ENCODE measurements at places on chromosomes 1 and 21.

- no peak for DNase-seq
Measured at GRCh38 chr1:212139526-212140135, 104.1 kb downstream of the DTL start.

GRCh38 chr1:202112859-202113689, 9.6 kb upstream of the GPR37L1 start:
- no peak for DNase-seq

- no peak for DNase-seq
Measured at GRCh38 chr1:158932171-158932570, 819 bp downstream of the PYHIN1 start.

DNA sequence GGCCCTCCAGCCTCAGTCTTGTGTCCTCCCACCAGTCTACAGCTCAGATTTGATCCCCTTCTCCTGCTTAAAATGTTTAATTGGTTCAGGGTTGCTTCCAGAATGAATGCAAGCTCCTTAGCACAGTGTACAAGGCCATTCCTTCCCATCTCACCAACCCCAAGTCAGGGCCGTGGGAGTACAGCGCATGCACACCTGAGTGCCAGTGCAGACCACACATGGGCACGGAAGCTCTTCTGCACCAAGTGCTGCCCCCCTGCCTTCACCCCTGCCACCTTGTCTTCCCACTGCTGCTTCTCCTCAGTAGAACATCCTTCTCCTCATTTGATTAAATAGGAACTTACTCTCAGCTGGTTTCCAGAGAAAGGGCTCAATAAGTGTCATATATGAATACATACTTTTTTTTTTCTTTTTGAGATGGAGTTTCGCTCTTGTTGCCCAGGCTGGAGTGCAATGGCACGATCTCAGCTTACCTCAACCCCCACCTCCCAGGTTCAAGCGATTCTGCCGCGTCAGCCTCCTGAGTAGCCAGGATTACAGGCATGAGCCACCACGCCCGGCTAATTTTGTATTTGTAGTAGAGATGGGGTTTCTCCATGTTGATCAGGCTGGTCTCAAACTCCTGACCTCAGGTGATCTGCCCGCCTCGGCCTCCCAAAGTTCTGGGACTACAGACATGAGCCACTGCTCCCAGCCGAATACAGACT, 9.3 kb downstream of the PMF1 start:
- DNase-seq, result no peak

DNA sequence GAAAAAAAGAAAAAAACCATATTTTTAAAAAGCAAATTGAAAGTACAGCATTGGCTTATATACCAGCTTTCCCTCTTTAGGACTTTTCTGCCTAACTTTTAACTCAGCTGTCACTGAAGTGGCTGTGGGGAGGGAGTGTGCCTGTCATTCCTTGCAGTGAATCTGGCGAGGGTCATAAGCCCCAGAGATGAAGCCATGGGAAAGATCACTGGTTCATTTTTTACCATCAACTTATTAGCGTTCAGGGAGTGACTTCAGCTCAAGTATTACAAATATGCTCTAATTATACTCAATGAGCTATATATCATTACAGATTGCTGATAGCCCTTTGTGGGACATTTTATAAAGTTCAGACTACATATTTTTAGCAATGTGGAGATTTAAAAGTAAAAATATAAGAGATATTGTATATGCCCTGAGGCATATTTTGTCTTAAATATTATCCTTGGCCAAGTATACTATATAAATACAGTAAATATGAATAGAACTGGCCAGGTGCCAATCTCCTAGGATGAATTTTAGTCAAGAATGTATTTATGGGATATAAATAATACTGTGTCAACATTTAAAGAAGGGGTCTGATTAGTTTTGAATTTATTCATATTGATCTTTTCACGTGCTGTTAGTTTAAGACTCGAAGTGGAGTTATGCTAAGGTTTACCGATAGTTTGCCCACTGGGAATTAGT, 4.4 kb downstream of the TGFB2 start:
- no peak for DNase-seq

GRCh38 chr1:154791292-154792166, 78.6 kb downstream of the KCNN3 start:
- DNase-seq, result no peak

- DNase-seq, result no peak
Measured at GRCh38 chr1:183632114-183632513, 3.5 kb downstream of the ARPC5 start.

GRCh38 chr1:183633676-183634343, 1.8 kb downstream of the ARPC5 start:
- DNase-seq, result peak; percentile 16

DNA sequence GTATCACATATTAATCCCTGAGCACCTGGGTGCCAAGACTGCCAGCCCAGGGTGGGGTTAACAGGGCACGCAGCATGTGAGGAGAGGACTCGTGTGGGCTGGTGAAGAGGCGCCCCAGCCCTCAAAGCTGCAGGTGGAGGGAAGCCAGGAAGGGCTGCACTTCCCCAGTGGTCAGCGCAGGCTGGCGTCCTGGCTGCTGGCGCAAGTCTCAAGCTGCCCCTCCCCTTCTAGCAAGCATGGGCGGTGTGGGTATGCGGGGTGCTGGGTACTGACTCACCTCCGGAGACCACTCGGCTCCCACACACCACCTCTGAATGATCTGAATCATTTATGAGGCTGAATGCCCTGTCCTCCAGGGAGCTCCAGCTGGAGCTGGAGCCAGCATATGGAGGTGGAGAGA, 44.0 kb downstream of the EIF2D start:
- DNase-seq, result no peak

DNA sequence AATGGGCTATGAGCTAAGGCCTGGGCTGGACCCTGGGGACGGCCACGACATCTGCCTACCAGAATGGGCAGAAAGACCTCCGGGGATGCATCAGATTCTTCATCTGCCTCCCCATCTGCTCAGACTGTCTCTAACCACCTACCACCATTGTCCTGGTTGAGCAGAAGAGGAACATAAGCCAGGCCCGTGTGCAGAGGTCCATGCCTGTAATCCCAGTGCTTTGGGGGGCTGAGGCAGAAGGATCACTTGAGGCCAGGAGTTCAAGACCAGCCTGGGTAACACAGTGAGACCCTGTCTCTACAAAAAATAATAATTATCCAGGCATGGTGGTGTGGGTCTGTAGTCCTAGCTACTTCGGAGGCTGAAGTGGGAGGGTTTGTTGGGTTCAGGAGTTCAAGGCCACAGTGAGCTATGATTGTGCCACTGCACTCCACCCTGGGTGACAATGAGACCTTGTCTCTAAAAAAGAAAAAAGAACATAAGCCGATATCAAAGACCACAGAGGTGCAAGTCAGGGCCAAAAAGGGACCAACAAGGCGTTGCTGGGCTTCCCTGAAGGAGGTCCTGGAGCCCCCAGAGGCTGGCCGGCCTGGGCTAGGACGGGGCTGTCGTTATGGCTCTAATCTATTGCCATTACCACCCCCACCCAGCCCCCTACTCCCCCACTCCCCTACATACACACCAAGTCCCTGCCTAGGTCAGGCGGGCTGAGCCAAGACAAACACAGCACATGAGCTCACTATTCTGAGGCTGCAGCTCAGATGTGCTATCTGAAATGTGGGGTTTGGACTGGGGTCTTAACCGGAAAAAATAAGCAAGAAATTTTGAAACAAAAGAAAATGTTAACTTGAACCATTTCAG, 239.2 kb upstream of the RAB4A start:
- DNase-seq, result no peak

GRCh38 chr21:23374155-23374554, 2233.1 kb downstream of the MRPL39 start:
- no peak for DNase-seq

- no peak for DNase-seq
Measured at GRCh38 chr1:211915924-211916323, 85.4 kb upstream of the LPGAT1 start.

DNA sequence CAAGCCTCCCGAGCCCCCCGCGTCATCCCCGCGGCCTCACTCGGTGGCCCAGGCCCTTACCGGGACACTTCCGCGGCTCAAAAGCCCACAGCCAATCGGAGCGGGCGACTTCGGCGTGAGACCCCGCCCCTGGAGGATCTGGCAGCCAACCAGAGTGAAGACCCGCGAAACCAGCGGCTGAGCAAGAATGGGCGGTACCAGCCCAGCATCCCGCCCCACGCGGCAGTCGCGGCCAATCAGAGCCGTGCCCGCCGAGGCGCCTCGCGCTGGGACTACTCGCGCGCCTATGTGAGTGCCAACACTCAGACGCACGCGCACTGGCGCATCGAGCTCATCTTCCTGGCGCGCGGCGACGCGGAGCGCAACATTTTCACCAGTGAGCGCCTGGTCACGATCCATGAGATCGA, 22.5 kb downstream of the DISP3 start:
- DNase-seq, result no peak

GRCh38 chr1:167620002-167620401, 10.0 kb upstream of the RCSD1 start:
- DNase-seq, result no peak

DNA sequence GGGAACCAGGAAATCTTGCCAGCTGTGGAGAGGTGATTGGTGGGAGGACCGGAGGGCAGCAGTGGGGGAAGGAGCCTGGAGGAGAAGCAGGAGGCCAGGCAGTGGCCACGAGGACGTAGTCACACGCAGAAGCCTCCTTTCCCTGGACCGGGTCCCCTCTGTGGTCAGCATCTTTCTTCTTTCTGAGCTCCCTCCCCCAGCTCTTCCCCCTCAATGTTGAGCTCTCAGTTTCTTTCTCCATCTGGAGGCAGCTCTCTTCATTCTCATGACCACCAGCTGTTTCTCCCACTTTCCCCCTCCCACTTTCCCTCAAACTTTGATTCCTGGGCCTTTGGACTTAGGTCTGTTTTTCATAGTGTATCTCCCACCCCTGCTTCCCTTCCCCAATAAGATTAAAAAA, 18.3 kb downstream of the KIRREL1 start:
- DNase-seq, result no peak

DNA sequence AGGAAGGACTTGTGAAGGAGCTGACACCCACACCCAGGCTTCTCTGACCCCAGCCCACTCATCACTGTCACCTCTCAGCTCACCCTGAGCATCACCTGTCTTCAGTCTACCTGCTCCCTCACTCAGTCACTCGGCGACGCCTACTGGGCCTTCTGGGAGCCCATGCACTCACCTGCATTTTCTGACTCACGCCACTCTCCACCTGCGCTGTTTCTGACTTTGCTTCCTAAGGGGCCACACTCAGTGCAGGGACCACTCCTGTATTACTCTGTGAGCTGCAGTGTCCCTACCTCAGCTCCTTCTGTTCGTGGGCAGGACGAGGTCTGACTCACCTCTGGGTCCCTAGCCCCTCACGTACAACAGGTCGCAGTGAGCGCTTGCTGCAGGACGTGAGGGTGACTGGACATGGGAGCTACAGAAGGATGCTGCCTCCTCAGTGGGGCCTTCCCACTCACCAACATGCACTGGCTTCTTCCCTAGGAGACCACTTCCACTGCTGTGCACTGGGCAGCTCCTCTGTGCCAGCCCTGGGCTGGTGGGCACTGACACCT, 102.3 kb downstream of the GLIS1 start:
- DNase-seq, result no peak

DNA sequence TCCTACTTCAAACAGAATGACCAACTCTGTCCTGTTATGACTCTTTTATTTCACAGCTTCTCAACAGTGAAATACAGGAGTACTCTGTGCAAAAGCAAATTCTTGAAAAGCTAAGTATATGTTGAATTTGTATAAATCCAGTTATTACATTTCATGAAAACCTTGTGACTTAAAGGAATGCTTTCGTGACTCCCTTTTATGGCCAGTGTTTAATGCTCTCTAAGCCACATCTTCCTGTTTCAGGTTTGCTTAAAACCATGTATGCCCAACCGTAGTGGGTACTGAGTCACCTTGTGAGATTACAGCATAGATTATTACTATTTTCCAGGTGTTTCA, 40.2 kb upstream of the KIF1B start:
- DNase-seq, result no peak

- no peak for DNase-seq
Measured at GRCh38 chr1:91830242-91831131, 55.5 kb downstream of the TGFBR3 start.

- DNase-seq, result no peak
Measured at GRCh38 chr1:59427784-59428183, 130.9 kb downstream of the FGGY start.

DNA sequence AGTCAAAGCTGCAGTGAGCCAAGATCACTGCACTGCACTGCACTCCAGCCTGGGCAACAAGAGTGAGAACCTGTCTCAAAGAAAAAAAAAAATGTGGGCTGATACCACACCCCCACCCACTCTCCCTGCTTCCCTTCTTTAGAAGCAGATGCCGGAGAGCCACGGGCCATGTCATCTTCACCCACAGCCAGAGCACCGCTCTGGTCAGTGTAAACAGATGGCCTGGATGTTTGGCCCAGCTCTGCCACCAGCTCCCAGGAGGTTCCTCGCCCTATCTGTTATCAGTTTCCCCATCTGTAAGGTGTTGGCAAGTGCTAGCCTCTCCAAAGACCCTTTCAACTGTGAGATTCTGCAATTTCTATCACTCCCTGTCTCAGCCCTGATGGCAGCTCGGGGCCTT, 11.9 kb upstream of the ADGRB2 start:
- no peak for DNase-seq

- DNase-seq, result no peak
Measured at GRCh38 chr21:44829507-44830092, 11.7 kb upstream of the SUMO3 start.

DNA sequence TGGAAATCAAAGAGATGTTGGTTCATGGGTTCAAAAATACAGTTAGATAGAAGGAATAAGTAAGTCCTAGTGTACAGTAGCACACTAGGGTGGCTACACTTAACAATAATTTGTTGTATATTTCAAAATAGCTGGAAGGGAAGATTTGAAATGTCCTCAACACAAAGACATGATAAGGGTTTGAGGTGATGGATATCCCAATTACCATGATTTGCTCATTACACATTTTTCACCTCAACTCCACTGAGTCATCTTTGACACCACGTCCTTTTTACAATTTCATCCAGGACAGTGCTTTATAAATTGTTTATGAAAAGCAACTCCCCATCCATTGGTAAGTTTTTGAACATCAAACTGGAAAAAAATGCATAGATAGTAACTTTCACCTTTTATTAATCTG, 208.3 kb downstream of the ZC3H11B start:
- no peak for DNase-seq

DNA sequence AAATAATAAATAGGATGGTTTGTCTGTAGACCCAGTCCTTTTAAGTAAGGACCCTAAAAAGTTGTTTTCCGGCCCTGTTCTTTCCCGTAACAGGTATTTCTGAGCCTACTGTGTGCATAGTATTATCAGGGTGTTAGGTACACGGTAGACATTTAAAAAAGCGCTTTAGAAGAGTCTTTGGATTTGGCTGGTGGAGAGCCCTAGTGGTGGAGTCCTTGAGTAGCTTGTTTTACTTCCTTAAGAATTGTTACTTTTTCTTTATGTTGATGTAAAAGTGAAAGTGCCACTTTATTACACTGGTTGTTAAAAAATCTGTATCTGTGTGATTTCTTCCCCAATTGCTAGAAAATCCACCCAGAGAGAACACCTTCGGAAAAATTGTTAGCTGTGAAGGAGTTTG, 36.8 kb downstream of the SMYD2 start:
- no peak for DNase-seq

- DNase-seq, result no peak
Measured at GRCh38 chr21:27586986-27587385, 620.1 kb upstream of the ADAMTS5 start.

All from right kidney (tissue), 9 donors.